ENCODE measurements at places on chromosomes 6 and 20. TPM values are rescaled to one million over a fixed set of nuclear protein-coding genes. Genes with fewer than 3 reads are reported as not detected.

DNA sequence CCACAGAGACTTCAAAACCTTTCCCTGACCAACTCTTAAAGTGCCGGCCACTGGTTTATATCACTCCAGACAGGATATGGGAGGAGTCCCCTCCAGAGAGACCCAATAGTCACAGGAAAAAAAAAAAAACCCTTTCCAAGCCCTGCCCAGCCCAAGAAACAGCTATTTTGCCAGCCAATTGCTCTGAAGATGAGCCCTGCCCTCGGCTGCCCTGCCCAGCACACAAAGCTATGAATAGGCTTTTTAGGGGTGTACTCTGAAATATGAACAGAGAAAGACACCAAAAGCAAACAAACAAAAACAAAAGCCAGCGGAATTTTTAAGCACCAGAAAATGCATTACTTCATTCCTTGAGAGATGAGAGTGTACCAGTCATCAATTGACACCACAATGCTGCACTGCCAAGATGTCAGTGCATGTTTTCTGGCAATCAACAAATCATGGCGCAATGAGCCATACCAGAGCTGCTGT lies 275.1 kb downstream of the C6orf118 start:
- DNase-seq, result no peak

Gene PTGIS
- 27.3 TPM for polyA plus RNA-seq

Gene CFAP206
- polyA plus RNA-seq, result not detected

Gene TBXT
- not detected for polyA plus RNA-seq

DNA sequence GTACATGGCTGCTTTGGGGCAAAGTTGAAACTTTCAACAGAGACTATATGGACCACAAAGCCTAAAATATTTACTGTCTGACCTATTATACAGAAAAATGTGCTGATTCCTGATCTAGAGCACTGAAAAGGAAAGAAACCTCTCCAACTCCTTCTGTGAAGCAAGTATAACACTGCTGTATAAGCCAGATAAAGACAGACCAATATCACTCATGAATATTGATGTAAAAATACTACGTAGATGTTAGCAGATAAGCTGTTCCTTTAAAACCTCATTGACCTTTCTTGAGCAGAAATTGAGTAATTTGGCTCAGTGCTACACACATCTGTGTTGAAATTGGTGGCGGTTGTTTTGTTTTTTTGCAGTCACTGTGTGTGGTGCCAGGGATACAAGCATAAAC lies 69.9 kb upstream of the HDAC2 start:
- no peak for DNase-seq

DNA sequence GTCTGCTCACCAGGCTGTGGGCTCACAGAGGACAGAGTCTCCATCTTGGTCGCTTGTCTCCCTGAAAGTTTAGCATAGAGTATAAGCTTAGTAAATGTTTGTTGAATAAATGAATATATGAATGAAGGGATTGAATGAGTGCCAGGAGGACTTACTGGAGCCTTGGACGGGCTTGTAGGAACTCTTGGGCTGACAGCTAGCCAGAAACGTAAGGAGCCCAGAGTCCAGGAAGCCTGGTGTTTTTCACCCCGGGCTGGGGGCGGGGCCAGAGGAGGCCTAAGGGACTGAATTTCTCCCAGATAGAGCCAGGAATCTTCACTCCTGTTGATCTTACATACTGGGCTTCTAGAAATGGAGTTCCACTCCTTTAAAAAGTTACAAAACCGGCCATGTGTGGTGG lies 68.5 kb upstream of the SRSF6 start:
- DNase-seq, result no peak

DNA sequence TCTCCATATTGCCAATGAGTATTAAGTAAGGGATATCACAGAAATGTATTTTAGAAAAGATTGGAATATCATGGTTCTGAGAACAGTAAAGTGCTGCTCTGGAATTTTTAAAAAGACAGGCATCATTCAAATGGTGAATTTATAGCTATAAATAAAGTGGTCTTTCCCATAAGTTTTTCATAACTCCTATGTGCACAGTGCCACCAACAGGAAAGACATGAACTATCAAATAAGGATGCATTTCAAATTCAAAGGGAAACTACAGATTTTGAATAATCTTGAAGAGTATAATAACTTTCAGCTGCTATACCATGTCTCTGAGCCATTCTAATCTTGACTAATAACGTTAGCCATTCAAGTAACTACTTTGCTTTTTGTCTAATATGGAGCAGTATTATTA lies 456.8 kb upstream of the GJE1 start:
- DNase-seq, result peak; percentile 20

Gene NFATC2
- polyA plus RNA-seq, result 5.6 TPM

Gene CLPSL1
- not detected for polyA plus RNA-seq

DNA sequence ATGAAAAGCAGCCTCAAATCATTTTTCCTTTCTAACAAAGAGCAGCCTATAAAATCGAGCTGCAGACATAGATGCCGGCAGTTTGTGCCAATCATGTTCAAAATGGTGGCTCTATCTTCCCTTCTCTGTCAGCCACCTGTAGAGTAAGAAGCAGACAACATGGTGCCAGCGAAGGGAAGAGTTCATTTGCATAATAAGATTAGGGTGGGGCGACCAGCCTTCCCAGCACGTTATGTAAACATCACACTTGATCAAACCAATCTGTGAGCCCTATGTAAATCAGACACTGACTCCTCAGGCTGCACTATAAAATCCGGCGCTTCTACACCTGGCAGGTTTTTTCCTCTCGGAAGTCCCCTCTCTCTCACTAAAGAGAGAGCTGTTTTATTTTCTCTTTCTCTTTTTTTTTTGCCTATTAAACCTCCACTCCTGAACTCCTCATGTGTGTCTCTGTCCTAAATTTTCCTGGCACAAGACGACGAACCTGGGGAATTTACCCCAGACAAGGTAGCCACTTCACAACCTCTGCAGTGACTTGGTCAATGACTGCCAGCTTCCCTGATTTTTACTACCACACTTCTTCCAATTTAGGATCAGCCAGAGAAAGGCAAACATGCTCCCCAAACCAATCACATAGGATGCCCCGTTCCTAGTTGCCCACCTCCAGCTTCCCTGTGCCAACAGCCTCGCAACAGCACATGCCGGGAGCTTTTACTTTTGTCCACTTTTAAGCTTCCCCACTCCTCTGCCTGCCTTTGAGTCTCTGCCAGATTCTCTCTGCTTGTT lies 12.9 kb downstream of the TPMT start:
- no peak for DNase-seq

Gene SIM1
- 3.3 TPM for polyA plus RNA-seq

DNA sequence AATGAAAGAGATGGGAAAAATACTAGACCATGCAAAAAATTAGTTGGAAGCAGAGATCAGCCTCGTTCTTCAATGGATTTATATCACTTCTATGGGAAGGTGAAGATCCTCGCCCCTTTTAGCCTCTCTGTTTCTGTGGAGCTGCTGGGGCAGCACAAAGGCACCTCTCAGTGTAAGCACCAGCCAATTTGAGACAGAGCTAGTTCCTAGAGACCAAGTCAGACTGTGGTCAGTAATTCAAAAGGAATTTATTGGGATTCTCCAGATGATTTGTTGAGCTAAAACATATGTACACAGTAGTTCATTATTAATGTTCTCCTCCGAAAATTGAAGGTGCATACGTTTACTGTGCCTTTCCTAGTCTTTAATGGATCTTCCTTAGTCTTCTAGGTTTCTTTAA lies 42.4 kb downstream of the SCGN start:
- DNase-seq, result no peak

- DNase-seq, result no peak
These were observed 76.3 kb downstream of the SLC22A23 start for GRCh38 chr6:3380344-3381232.

Gene HSF2
- 24.3 TPM for polyA plus RNA-seq

DNA sequence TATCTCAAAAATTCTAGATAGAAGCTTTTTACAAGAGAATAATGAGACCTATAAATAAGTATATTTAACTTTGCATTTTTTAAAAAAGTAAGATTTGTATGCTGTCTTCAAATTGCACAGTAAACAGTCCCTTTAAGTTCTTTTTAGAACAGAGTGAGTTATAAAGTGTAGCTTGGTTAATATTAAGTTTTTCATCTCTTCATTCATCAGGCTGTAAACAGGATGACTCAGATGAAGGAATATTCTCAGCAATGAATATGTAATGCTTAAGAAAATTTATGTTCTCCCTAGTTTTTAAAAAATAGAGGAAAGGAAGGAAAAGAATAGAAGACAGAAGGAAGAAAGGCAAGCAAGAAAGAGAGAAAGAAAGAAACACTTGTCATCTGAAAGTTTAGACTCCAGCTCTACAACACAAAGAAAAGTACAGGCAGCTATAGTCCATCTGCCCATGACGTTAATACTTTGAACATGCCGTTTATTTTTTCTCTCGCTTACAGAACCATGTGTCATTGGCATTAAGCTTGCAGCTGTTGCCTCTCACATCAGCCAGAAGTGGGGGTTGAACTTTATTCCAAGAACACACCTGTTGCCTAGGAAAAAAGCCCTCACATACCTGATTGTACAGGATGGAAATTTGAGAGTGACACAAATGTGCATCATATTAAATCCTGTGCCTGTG lies 36.1 kb downstream of the CAP2 start:
- DNase-seq, result peak; percentile 87

DNA sequence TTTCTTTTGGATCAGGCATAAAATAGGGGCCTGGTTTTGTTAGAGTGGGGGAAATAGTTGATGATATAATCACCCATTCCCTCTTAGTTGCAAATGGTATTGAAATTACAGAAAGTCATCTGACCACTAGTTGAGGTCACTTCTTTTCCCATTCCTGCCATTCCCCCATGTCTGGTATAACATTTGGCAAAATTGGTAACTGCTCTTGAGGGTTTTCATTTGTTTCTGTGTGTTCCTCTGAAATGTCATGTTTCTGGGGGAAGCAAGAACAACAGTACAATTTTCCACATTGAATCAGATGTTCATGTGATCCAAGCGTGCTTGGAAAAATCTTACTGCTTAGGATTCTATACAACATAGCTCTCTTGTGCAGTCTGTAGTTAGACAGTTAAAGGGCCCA lies 7.3 kb downstream of the AIG1 start:
- DNase-seq, result peak; percentile 12

DNA sequence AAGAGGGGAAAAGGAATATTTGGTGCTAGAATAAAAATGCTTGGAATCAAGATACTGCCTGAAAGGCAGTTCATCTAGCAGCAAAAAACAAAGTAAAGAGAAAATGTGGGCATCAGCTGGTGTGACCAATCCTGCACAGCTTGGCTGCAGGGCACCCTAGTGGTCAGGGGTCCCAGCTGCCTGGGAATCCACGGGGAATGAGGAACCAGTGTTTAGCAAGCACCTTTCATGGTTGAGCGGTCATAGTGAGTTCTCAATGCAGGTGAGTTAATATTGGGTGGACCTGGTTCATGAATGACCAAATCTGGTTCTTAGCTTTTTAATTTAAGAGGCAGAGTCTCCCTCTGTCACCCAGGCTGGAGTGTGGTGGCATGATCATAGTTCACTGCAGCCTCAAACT lies 53.3 kb downstream of the CAP2 start:
- no peak for DNase-seq

DNA sequence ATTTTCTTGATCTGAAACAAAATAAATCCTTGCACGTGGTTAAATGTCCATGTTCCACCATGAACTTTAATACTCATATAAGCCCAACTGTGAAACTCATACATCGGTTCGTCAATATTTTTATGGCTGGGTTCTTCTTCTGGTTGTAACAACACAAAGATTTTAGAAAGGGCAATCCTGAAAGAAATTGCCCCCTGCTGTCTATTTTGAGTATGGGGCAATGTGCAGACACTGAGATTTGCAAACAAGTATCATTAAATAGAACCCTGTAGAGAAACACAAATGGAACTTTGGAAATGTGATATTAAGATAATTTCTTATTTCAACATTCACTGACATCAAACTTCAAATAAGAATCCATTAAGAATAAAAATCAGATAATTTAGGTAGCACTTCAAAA lies 80.2 kb upstream of the PHACTR1 start:
- DNase-seq, result no peak

DNA sequence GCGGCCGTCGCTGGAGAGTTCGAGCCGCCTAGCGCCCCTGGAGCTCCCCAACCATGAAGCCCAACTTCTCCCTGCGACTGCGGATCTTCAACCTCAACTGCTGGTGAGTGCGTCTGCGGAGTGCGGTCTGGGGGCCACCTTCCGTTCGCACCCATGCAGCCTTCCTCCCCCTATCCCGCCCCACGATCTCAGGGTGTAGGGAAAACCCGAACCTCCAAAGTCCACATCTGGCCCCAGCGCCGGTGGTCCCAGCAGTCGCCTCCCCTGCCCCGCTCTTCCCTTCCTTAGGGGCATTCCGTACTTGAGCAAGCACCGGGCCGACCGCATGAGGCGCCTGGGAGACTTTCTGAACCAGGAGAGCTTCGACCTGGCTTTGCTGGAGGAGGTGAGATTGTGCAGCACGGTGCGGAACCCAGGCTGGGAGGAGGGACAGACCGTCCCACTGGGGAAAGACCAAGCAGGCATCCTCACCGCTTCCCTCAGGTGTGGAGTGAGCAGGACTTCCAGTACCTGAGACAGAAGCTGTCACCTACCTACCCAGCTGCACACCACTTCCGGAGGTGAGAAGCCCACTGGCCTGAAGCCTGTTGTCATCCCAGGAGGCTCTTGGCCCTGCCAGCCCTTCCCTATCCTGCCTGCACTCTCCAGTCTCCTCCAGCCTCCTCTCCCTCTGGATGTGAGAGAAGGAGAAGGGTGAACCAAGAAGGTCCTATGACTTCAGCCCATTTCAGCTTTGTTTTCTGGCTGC lies 719 bp downstream of the SMPD2 start:
- DNase-seq, result peak; percentile 60

DNA sequence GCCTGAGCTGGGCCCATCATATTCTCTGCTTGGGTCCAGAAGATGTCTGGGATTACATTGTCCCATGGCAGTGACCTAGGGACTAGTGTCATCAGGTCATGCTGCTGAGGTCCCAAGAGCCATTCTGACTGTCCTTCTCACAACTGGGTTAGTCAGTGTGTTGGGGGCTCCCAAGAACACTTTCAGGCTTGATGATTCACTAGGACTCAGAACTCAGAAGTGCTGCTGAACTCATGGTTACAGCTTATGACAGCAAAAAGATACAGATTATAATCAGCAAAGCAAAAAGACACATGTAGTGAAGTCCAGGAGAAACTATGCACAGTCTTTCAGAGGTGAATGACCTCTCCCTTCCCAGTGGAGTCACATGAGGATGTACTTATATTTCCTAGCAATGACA lies 107.8 kb downstream of the SYNE1 start:
- DNase-seq, result no peak

- DNase-seq, result no peak
These were observed 44.6 kb upstream of the LRFN2 start for GRCh38 chr6:40631744-40632143.

Gene TDRD6
- polyA plus RNA-seq, result 1.0 TPM

Gene CCR6
- polyA plus RNA-seq, result not detected

Gene POM121L2
- not detected for polyA plus RNA-seq

GRCh38 chr6:24549674-24550353 lies 55.0 kb downstream of the ALDH5A1 start:
- DNase-seq, result no peak

- DNase-seq, result no peak
These were observed 74.8 kb upstream of the SIRPA start for GRCh38 chr20:1820138-1821079.

Gene NRN1
- polyA plus RNA-seq, result 28.8 TPM

Gene ADTRP
- polyA plus RNA-seq, result 0.44 TPM

Gene PBOV1
- not detected for polyA plus RNA-seq
